ENCODE measurements at places on chromosomes 12 and 14. TPM values are rescaled to one million over a fixed set of nuclear protein-coding genes. Genes with fewer than 3 reads are reported as not detected.

CCDC175 gene
- not detected for total RNA-seq

CLSTN3 gene
- 26.2 TPM for total RNA-seq

NXPH4 gene
- total RNA-seq: not detected

DNA sequence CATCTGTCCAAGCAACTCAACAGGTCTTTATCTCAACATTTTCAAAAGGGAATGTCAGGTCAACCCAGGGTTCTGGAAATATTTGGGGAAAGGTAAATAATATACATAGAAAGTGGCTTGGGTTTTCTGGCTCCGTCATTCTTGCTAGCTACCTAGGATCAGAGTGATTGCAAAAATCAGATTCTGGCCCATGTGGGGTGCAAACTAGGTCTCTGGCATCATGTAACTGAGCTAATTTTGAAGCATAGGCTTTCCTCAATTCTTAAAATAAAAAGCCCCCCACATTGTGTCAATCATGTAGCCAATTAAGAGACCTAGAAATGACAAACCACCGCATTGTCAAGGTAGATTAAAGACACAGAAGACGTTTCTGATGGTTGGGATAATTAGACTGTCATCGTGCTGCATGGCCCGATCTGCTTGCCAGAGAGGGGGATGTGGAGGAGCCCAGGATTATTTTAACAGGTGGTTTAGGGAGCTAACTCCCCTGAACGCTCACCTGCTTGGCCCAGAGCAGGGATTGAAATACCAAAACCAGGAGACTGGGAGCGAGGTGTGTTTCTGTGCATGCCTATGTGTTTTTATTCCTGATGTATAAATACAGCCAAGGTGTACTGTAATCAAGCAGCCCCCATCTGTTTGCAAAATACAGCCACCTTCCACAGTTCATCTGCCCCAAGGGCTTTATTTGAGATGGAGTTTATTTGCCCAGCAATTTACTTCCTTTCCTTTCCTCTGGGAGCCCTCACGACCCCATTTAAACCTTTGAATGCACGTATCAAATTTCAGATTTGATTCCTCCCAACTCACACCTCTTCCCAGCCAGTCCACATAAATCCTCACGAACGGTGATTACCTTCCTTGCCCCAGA, 189.5 kb downstream of the TTC8 start:
- DNase-seq: no peak

HOXC10 gene
- total RNA-seq: not detected

HOXC12 gene
- not detected for total RNA-seq
